ENCODE measurements at places on chromosomes 5 and 9. TPM values are rescaled to one million over a fixed set of nuclear protein-coding genes. Genes with fewer than 3 reads are reported as not detected.

OR13D1 gene
- not detected for total RNA-seq

DNA sequence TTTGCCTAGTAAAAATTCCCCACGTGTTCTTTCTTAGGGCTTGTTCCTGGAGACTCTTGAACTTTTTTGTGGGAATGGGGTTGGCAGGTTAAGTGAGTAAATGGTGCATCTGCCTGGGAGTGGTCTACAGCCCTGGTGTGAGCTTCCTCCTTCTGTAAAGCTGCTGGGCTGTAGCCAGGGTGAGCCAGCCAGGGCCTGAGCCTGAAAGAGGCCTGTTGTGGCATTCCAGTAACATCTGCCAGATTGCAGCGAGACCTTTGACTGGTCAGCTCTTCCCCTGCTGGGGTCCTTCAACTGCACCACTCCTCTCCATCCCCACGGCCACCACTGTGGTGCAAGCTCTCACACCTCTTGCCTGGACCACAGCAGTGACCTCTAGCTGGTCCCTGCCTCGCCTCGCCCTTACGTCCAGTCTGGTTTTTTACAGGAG is 47.5 kb downstream of the SLC22A5 start:
- H3K4me1 ChIP-seq: peaks cover 82% of the 10 kb centered on the region
- DNase-seq: no peak
- peak overlapping the region; percentile 71 for H3K27ac ChIP-seq
- H3K4me3 ChIP-seq: no peak overlapping the region

DNA sequence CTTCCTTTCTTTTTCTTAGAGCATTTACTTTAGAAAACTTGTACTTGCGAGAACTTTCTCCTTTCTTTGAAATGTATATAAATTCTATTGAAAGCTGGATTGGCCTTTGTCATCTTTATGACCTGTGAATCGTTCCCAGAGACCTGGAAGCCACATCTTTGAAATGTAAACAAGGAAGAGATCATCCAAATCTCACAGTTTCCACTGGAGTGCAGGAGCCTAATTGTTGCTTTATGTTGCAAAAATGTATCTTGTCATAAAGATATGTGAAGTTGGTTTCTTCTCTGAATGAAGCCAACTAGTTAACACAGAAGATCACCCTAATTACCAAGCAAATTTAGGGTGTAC is 1101.8 kb downstream of the TAF11L14 start:
- no peaks in the 10 kb centered on the region for H3K27me3 ChIP-seq
- no peak overlapping the region for H3K27ac ChIP-seq
- peaks cover 38% of the 10 kb centered on the region for H3K36me3 ChIP-seq
- peaks cover 30% of the 10 kb centered on the region for H3K4me1 ChIP-seq

DNA sequence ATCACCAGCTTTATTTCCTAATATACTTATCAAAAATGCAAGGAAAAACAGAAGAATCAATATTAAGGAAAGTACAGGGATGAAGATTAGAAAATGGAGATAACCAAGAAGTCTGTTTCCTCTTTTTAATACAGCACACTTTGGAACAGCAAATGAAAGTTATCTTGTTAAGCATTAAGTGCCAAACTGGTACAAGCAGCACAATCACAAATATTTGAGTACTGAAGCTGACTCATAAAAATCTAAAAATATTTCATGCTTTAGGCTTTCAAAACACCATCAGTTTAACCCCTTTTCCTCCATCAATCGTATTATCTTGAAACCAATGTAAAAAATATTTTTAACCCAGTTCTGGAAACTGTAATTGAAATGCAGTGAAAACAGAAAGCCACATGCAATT is 2.7 kb downstream of the FBXW11 start:
- no peaks in the 10 kb centered on the region for H3K27me3 ChIP-seq
- DNase-seq: no peak
- H3K36me3 ChIP-seq: peaks cover 36% of the 10 kb centered on the region
- H3K27ac ChIP-seq: peak overlapping the region; percentile 65

- H3K4me1 ChIP-seq: no peaks in the 10 kb centered on the region
- H3K36me3 ChIP-seq: no peaks in the 10 kb centered on the region
- H3K27ac ChIP-seq: no peak overlapping the region
- peak; percentile 3 for DNase-seq
Observed at GRCh38 chr9:73565833-73566465, 414.3 kb downstream of the ANXA1 start.
